A549 treated with dexamethasone at 1 μM for 4 hours (cell line): ENCODE measurements at places on chromosomes 6 and 20. TPM values are rescaled to one million over a fixed set of nuclear protein-coding genes. Genes with fewer than 3 reads are reported as not detected.

The CLIC5 gene
- total RNA-seq = 0.04 TPM in 1 of 5 replicates, not detected in the others

The DLK2 gene
- total RNA-seq = 4.5 to 7.3 TPM (median 7.0 TPM) in 5 replicates

The TRIM10 gene
- 0.04 TPM in 1 of 5 replicates, not detected in the others for total RNA-seq

The SEMG1 gene
- total RNA-seq = 0.05 TPM in 1 of 5 replicates, not detected in the others

The SGK2 gene
- 6.3 to 8.3 TPM (median 7.1 TPM) in 5 replicates for total RNA-seq

The ECT2L gene
- total RNA-seq = not detected in 5 replicates

The LPIN3 gene
- total RNA-seq = 8.1 to 19.2 TPM (median 13.6 TPM) in 5 replicates

The RING1 gene
- total RNA-seq = 21.2 to 24.5 TPM (median 23.0 TPM) in 5 replicates

The DPPA5 gene
- not detected in 5 replicates for total RNA-seq

The DEFB124 gene
- total RNA-seq = 0.21 to 0.72 TPM (median 0.35 TPM) in 4 of 5 replicates, not detected in the other

The HINT3 gene
- total RNA-seq = 5.2 to 6.5 TPM (median 5.5 TPM) in 5 replicates

The SNAP91 gene
- total RNA-seq = 0.12 to 0.41 TPM (median 0.17 TPM) in 5 replicates

The KHDC1L gene
- 0.25 to 0.41 TPM (median 0.28 TPM) in 3 of 5 replicates, not detected in the others for total RNA-seq

The SLC2A10 gene
- total RNA-seq = not detected in 5 replicates

The TSHZ2 gene
- total RNA-seq = not detected in 5 replicates

The ADGRB3 gene
- not detected in 5 replicates for total RNA-seq

The KHDC1 gene
- 2.7 to 4.2 TPM (median 3.4 TPM) in 5 replicates for total RNA-seq

The ZFP57 gene
- total RNA-seq = not detected in 5 replicates

The SRMS gene
- total RNA-seq = 0.11 to 0.14 TPM (median 0.13 TPM) in 4 of 5 replicates, not detected in the other

The CALHM6 gene
- 0.21 TPM in 1 of 5 replicates, not detected in the others for total RNA-seq

The AVP gene
- total RNA-seq = not detected in 5 replicates

The SYNE1 gene
- total RNA-seq = 14.4 to 20.4 TPM (median 16.9 TPM) in 5 replicates

The YWHAB gene
- total RNA-seq = 195 to 228 TPM (median 209 TPM) in 5 replicates

The MYCT1 gene
- 0.09 TPM in 1 of 5 replicates, not detected in the others for total RNA-seq

The MTRF1L gene
- total RNA-seq = 14.3 to 16.1 TPM (median 15.5 TPM) in 5 replicates

The ARG1 gene
- total RNA-seq = not detected in 5 replicates

The MLN gene
- total RNA-seq = not detected in 5 replicates
